ENCODE measurements at places on chromosomes 2 and 18. TPM values are rescaled to one million over a fixed set of nuclear protein-coding genes. Genes with fewer than 3 reads are reported as not detected.

The UGT1A3 gene
- not detected for total RNA-seq

The FBXO41 gene
- 1.4 TPM for total RNA-seq

The COBLL1 gene
- total RNA-seq: 8.9 TPM

The ANKRD30B gene
- 0.88 TPM for total RNA-seq

The CRYGC gene
- not detected for total RNA-seq

The GPR155 gene
- total RNA-seq: 1.6 TPM

The KCNG2 gene
- not detected for total RNA-seq

The DTNA gene
- total RNA-seq: 8.0 TPM

Measured in placental pericyte (primary cell).